ENCODE measurements at places on chromosomes 13 and 19.

DNA sequence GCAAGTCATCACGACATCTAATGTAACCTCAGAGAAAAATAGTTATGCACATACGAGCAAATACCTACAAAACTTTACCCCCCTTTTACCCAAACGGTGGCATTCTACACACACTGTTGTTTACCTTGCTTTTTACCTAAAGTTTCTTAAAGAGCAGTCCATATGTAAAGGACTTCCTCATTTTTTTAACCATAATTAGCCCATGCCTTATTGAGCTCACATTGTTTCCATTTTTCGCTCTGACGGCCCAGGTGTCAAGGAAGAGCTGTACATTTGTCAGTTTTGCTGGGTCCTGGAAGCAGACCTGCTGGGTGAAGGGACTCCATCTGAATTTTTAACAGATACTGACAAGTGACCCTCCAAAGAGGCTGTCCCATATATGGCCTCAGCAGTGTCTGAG lies 89.4 kb downstream of the STK24 start:
- no peak for DNase-seq

GRCh38 chr19:11722414-11722813 lies 16.3 kb downstream of the ZNF823 start:
- DNase-seq, result no peak

DNA sequence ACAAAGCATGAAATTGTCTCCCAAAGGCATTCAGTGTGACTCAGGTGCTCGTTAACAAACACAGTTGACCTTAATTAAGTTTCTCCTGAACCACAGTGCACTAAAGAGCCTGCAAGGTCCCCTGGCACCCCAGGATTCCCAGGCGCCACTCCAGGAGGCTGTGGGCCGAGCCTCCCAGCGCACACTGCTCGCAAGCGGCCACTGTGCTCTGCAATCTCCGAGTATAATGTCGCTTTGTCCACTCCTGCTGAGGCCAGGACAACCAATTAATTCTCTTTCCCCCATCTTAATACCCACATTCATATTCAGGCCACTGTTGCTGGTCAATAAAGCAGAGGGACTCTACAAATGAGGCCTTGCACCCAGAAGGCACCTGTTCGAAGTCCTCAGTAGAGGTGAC lies 8.8 kb downstream of the RAB20 start:
- no peak for DNase-seq

DNA sequence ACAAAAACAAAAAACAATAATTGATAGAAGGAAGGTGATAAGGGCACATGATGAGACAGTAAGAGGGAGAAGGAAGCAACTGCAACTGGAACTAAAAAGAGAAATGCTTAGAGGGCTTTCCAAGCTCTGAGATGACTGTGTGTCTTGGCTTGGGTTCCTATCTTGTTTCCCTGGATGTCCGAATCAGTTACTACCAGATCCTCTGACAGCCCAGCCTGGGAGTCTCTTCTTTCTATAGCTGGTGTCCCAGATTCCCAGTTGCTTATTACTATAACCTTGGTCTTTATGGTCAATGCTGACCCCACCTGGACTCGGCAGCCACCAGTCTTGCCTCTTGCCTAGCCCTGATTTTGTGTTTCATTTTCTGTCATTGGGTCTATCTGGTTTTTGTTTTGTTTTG lies 116.4 kb downstream of the RFC3 start:
- DNase-seq, result no peak

DNA sequence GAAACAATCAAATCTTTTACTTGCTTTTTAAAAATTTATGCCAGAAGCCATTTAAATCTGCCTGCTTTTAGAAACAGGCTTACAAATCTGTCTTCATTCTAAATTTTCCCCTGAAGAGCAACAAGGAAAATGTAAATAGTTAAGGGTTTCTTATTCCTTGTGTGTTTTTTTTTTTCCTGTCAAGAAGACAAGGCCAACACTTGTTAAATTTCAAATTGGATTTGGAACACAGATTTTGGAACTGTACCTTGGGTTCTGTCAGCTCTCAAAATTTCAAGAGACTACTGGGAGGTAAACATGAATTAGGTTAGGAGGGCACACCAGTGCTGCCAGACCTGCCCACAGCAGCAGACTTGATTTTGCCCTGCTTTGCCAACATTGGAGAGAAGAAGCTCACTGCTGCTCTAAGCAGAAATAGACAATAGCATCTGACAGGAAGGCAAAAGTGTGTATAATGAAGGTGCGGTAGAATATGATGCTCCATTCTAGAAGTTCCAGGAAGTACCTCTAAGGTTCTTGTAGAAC lies 121.7 kb downstream of the NHLRC3 start:
- DNase-seq, result no peak

DNA sequence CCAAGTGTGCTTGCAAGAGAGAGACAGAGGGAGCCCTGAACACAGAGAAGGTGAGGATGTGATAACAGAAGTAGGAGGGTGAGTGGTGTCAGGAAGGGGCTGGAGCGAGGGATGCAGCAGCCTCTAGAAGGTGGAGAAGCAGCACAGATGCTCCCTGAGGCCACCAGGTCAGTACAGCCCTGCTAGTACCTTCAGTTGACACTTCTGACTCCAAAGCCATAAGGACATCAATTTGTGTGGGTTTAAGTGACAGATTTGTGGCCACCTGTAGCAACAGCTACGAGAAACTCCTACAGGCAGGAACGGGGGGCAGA lies 6.9 kb downstream of the ERICH4 start:
- DNase-seq, result no peak

DNA sequence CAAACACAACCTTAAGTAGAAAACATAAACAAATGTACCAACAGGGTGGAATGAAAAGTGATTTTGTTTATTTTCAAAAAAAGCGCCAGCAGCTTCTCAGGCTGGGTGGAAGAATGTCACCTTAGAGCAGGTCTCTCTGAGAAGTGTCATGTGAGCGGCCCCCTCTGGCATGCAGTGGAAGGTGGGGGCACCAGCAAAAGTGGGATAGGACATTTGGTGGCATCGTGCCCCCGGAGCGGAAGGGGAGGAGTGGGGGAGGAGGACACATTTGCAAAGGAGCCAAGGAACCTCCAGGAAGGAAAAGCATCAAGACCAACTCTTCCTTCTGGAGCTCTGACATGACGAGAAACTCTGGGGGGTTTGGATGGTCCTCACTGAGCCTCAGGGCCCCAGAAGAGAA lies 635.3 kb downstream of the UQCRFS1 start:
- DNase-seq, result no peak

DNA sequence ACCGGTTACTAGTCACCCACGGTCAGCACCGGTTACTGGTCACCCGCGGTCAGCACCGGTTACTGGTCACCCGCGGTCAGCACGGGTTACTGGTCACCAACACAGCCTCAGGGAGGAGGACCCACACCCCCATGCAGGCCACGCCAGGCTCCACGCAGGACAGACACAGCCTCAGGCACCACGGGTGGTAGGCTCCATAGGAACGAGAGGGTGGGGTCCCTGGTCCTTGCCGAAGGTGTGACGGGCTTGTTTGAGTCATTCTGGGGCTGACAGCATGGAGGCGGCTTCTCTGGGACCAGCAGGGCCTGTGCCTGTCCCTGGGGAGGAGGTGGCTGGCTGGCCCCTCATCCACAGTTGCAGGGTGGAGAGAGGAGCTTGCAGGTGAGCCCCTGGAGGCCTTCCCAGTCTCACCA lies 122.8 kb upstream of the SOX1 start:
- DNase-seq, result no peak

DNA sequence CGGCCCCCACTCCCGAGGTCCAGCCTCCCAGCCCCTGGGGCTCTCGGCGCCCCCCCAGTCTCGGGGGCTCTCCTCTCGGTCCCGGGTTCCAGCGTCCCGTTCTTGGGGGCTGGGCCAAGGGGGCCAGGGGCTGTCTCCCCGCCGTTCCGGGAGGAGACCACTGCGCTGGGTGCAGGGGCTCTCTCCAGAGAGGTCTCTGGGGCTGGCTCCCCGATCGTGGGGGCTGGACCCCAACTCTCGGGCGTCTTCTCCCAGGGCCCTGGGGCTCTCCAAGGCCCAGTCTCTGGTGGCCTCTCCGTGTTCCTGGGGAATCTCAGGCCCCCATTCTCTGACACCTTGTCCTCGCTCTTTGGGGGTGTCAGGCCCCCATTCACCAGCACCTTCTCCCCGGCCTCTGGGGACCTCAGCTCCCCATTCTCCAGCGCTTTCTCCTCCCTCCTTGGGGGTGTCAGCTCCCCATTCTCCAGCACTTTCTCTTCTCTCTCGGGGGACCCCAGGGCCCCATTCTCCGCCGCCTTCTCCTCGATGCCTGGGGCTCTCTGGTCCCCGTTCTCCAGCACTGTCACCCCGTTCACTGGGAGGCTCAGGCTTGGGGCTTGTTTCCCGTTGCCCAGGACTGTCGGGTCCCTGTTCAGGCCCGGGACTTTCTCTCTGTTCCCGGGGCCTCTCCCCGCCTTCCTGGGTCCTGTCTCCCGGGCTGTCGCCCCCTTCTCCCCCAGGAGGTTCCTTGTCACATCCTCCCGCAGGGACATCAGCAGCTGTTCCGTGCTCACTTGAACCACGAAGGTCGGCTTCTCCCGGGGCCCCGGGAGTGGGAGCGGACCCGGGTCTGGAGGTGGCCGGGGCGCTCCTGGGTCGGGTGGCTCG lies 13.7 kb downstream of the LMTK3 start:
- no peak for DNase-seq

DNA sequence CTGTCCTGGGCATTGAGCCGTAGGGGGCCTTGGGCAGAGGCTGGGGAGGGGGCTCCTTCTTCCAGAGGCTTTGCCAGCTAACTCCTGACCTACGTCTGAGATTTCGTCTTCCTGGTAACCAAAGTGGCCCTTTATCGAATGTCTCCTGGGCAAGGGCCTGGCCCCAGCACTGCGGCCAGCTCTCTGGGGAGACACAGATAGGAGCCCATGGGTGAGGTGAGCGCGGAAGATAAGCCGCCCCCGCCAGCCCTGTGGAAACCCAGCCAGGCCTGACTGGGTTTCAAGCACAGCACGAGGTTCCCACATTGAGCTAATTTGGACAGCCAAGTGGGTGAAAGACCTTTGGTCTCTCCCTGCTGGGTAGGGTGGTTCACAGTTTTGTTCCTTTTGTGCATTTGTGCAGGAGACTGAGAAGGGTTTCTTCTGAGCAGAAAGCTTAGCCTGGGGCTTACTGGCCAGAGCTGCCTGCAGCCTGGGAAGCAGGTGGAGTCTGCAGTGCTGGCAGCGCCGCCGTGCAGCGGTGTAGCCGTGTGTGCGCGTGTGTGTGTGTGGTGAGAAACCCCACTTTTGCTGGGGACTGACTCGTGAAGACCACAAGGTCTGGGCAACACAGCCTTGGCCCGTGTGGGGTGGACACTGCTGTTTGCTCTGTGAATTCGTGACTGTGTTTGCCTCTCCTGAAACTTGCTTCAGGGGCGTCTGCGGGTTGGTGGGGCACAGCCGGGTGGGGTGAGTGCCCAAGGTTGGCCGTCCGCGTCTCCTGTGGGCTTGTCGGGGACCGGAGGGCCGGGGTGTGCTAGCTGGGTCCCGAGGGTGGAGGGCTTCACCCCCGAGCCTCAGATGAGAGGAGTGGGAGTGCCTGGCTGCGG lies 2.5 kb downstream of the BSG start:
- DNase-seq, result no peak

GRCh38 chr19:12792051-12792852 lies 966 bp downstream of the JUNB start:
- DNase-seq, result peak; percentile 63

DNA sequence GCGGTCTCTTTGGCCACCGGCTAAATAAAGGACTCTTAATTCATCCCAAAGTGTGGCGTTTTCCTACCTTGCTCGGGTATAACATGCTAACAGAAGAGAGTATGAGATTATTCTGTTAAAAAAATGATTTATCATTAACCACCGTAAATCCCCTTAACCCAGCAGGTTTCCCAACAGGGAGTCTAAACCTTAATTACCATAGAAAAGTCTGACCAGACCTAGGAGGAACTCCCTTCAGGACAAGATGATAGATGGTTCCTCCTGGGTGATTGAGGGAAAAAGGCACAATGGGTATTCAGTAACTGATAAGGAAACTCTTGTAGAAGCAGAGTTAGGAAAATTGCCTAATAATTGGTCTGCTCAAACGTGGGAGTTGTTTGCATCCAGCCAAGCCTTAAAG lies 193.7 kb downstream of the ZNF737 start:
- DNase-seq, result no peak

DNA sequence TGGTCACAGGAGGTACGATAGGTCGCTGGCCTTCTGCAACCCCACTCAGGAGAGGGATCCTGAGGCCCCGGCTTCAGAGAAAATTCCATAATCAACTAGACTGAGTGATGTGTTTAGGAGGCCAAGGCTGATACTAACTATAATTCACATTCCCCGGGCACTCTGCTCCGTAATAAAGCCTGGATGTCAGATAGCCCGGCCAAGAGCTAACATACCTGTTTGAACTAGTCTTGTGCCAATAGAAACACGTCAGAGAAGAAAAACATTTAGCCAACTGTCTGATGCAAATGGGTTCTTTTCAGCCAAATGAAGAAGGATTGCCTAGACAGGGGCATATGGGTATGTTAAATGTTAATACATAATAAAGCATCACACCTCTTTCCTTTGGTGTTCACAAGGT lies 204.2 kb downstream of the TSHZ3 start:
- no peak for DNase-seq

DNA sequence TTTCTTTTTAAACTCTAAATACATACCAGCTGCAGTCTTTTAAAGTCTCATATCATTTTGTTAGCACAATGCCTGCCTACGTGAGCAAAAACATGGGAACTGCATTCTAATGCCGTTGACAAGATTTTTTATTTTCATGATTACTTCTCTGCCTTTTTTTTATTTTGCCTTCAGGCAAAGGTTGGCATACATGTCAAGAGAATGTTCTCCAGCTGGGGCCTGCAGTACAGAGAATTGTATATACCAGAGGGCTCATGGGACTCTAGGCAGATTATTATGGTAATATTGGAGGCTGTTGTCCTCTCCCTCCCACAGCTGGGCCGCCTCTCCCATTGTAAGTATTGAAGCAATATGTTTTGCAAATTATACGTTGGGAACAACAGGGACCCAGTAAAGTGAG lies 53.9 kb upstream of the OBI1 start:
- DNase-seq, result no peak

- no peak for DNase-seq
Observed at GRCh38 chr13:66803013-66803807, 426.9 kb downstream of the PCDH9 start.

- DNase-seq, result no peak
Observed at GRCh38 chr13:105740739-105741138, 794.7 kb downstream of the EFNB2 start.

GRCh38 chr13:51734786-51735185 lies 69.2 kb downstream of the DHRS12 start:
- no peak for DNase-seq

GRCh38 chr13:113489549-113490495 lies 689 bp downstream of the DCUN1D2 start:
- DNase-seq, result peak; percentile 4

GRCh38 chr19:18634612-18635297 lies 2.1 kb upstream of the KLHL26 start:
- no peak for DNase-seq

- DNase-seq, result no peak
Observed at GRCh38 chr19:18828786-18829185, 3.0 kb upstream of the UPF1 start.

GRCh38 chr13:22487932-22488331 lies 692.8 kb upstream of the SGCG start:
- DNase-seq, result no peak
